ENCODE measurements at places on chromosomes 11 and 22. TPM values are rescaled to one million over a fixed set of nuclear protein-coding genes. Genes with fewer than 3 reads are reported as not detected.

CLMP gene
- total RNA-seq: 51.6 TPM

- no peak for DNase-seq
- no peaks in the 10 kb centered on the region for H3K27me3 ChIP-seq
- H3K4me1 ChIP-seq: no peaks in the 10 kb centered on the region
- H3K27ac ChIP-seq: no peak overlapping the region
These were observed 25.1 kb downstream of the FBXO7 start for GRCh38 chr22:32499666-32500065.

OR6A2 gene
- total RNA-seq: not detected

DNA sequence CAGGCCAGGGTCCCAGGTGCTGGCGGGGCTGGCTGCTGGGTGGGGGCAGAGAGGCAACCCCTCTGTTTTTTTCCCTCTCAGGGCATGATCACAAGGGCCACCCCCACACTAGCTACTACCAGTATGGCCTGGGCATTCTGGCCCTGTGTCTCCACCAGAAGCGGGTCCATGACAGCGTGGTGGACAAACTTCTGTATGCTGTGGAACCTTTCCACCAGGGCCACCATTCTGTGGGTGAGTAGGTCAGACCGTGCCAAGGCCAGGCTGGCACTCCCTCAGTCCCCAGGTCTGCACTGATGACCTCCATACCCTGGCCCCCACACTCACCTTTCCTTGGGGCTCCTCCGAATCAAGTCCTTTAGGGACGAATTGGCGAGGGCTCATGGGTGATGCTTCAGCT lies 7.3 kb downstream of the TCN2 start:
- no peaks in the 10 kb centered on the region for H3K36me3 ChIP-seq

HOATZ gene
- 2.7 TPM for total RNA-seq

DNA sequence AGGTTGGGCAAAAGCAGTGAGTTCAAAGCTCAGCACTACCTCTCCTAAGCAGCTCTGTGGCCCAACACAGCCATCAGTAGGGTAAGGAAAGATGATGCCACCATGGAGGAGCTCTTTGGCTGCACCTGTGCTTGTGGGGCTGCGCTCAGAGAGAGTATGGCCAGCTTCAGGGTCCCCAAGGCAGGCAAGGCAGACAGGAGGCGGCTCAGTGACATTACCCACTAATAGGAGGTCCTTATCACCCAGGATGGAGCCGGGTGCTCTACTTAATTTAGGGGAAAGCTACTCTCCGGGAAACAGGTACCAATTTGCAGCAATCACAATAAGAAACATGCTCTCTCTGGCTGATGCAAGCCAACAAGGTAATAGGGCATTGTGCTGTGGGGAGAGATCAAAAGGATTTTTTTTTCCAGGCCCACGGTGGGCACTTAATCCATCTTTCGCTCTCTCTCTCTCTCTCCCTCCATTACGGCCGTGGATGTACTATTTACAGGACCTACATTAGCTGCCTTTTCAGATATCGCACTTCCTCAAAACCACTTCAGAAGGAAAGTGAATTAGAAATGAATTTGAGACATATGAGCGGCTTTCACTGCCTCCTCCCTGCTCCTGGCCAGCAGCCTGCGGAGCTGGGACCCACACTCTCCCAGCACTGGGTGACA lies 446.3 kb downstream of the SOX6 start:
- no peaks in the 10 kb centered on the region for H3K36me3 ChIP-seq
- no peaks in the 10 kb centered on the region for H3K4me1 ChIP-seq
- no peak for DNase-seq
- no peaks in the 10 kb centered on the region for H3K27me3 ChIP-seq

GRCh38 chr22:42635531-42635930 lies 4.9 kb downstream of the ATP5MGL start:
- H3K4me1 ChIP-seq: no peaks in the 10 kb centered on the region
- H3K36me3 ChIP-seq: no peaks in the 10 kb centered on the region
- no peaks in the 10 kb centered on the region for H3K27me3 ChIP-seq
- H3K4me3 ChIP-seq: no peak overlapping the region
- peak overlapping the region; percentile 60 for H3K27ac ChIP-seq

CCDC116 gene
- total RNA-seq: 1.5 TPM

DNA sequence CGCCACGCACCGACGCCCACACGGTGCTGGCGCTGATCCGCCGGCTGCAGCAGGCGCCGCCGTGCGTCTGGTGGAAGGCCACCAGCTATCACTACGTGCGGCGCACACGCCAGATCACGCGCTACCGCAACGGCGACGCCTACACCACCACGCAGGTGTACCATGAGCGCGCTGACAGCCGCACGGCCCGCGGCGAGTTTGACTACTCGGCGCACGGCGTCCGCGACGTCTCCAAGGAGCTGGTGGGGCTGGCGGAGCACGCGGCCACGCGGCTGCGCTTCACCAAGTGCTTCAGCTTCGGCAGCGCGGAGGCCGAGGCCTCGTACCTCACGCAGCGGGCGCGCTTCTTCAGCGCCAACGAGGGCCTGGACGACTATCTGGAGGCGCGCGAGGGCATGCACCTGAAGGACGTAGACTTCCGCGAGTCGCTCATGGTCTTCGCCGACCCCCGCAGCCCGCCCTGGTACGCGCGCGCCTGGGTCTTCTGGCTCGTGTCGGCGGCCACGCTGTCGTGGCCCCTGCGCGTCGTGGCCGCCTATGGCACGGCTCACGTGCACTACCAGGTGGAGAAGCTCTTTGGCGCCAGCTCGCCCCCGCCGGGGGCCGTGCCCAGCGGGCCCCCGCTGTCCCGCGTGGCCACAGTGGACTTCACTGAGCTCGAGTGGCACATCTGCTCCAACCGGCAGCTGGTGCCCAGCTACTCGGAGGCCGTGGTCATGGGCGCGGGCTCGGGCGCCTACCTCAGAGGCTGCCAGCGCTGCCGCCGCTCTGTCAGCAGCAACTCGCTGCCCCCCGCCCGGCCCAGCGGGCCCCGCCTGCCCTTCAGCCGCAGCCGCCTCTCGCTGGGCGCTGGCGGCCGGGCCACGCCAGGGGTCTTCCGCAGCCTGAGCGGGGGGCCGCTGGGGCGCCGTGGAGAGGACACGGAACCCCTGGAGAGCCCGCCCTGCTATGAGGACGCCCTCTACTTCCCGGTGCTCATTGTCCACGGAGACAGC lies 3.2 kb downstream of the TMEM151A start:
- no peaks in the 10 kb centered on the region for H3K4me1 ChIP-seq
- DNase-seq: no peak
- no peaks in the 10 kb centered on the region for H3K36me3 ChIP-seq
- H3K4me3 ChIP-seq: no peak overlapping the region
- H3K27ac ChIP-seq: no peak overlapping the region
- peaks cover 7% of the 10 kb centered on the region for H3K27me3 ChIP-seq

MUC6 gene
- total RNA-seq: 3.5 TPM

DNA sequence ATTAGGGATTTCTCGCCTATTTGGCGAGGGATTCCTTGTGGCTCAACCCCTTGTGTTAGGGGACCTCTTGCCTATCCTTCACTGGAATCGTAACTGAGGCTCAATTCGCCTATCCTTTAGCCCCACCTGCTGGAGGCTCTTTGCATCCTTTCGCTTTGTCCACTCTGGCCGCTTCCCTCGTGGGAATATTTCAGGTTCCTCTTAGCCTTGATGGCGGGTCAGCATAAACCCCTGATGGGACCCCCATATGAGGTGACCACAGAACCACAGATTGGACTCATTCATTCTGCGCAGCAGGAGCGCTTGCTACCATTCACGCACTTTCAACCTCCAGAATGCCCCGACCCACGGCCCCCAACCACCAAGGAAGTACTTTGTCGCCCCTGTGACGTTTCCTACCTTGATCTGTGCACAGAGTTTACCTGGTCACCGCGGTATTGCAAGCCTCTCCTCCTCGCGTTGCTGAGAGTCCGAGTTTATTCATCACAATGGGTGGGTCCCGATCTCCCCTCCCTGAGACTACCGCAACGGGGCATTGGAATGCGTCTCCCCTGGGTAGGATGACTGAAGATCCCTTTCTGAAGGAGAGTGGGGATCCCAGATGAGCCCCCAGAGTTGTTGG lies at the start of gene OR52N2:
Gene OR52N2, plus strand, starts transcription at position 425 of the 622 bp plus-strand sequence. CDS start 11,412 bp downstream, outside the sequence.
- H3K27ac ChIP-seq: no peak within 1 kb of the TSS
- H3K36me3 ChIP-seq: no peaks in the 10 kb centered on the region
- H3K4me3 ChIP-seq: peak within 1 kb of the TSS; percentile 19
- peak; percentile 68 for DNase-seq
- H3K4me1 ChIP-seq: no peaks in the 10 kb centered on the region

DNA sequence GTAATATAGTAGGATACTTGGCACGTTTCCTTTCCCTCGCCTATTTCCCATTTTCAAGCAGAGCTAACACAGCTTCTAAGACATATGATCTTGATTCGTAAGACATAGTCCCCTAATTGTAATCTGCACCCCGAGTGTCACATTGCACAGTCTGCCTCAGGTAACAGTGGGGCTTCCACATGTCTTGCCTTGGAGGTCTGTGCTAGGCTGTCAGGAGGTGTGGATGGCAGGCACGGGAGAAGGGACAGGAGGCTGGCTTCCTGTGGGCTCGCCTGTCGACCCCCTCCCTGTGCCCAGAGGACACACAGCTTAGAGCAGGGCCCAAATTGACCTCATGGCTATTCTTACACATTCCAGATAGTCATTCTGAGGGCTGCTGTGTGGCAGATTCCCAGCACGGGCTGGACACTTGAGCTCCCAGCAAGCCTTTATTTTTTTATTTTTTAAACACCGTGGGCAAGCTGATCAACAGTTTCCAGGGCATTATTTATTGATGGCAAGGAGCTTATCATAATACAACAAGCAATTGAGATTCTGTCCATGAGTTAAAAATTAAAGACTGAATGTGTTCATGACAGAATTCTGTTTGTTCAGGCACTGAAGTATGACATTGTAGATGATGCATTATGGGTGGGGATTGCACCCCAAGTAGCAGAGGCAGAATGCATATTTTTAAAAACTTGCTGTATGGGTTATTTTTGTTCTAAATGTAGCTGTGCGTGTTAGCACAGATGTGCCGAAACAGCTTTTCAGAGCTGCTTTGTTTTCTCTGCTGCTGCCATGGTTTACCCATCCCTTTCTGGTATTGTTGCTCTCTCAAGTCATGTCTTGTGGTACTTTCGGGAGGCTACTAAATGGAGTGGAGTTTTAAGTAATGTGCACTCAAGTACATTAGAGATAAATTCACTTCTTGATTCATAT lies 113.0 kb downstream of the ATXN10 start:
- no peaks in the 10 kb centered on the region for H3K4me1 ChIP-seq
- H3K27ac ChIP-seq: no peak overlapping the region
- H3K4me3 ChIP-seq: no peak overlapping the region
- DNase-seq: no peak
- H3K27me3 ChIP-seq: no peaks in the 10 kb centered on the region

BMAL1 gene
- total RNA-seq: 15.8 TPM

- H3K4me3 ChIP-seq: no peak overlapping the region
- H3K36me3 ChIP-seq: no peaks in the 10 kb centered on the region
- DNase-seq: no peak
- no peaks in the 10 kb centered on the region for H3K4me1 ChIP-seq
These were observed 93.5 kb downstream of the CELSR1 start for GRCh38 chr22:46443850-46444389.

DNA sequence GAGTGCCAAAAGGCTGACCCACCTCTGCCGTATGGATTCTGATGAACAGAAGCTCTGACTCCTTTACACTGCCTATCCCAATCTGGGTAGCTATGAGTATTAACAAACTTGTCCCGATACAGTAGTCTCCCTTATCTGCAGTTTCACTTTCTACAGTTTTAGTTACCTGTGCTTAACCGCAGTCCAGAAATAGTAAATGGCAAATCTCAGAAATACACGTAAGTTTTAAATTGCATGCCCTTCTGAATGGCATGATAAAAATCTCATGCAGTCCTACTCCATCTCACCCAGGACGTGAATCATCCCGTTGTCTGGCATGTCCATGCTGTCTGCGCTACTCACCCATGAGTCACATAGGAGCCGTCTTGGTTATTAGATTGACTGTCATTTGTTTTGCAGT lies 68.8 kb downstream of the SNX19 start:
- no peaks in the 10 kb centered on the region for H3K4me1 ChIP-seq
- no peak overlapping the region for H3K4me3 ChIP-seq
- H3K27me3 ChIP-seq: no peaks in the 10 kb centered on the region
- no peak overlapping the region for H3K27ac ChIP-seq
- DNase-seq: no peak

- no peaks in the 10 kb centered on the region for H3K27me3 ChIP-seq
- no peak for DNase-seq
- H3K4me1 ChIP-seq: peaks cover 6% of the 10 kb centered on the region
- peak overlapping the region; percentile 10 for H3K27ac ChIP-seq
- no peaks in the 10 kb centered on the region for H3K36me3 ChIP-seq
- no peak overlapping the region for H3K4me3 ChIP-seq
These were observed 3.4 kb downstream of the PLAAT3 start for GRCh38 chr11:63610604-63611394.

GRCh38 chr11:72146625-72147024 lies 11.1 kb downstream of the FOLR3 start:
- no peaks in the 10 kb centered on the region for H3K27me3 ChIP-seq
- H3K27ac ChIP-seq: no peak overlapping the region
- H3K4me1 ChIP-seq: no peaks in the 10 kb centered on the region
- DNase-seq: no peak
- no peak overlapping the region for H3K4me3 ChIP-seq
- H3K36me3 ChIP-seq: no peaks in the 10 kb centered on the region

GRCh38 chr11:46504817-46505613 lies 88.8 kb downstream of the AMBRA1 start:
- no peak overlapping the region for H3K27ac ChIP-seq
- H3K4me1 ChIP-seq: no peaks in the 10 kb centered on the region
- no peaks in the 10 kb centered on the region for H3K27me3 ChIP-seq
- H3K36me3 ChIP-seq: no peaks in the 10 kb centered on the region
- no peak overlapping the region for H3K4me3 ChIP-seq

- H3K4me1 ChIP-seq: no peaks in the 10 kb centered on the region
- DNase-seq: no peak
- no peak overlapping the region for H3K4me3 ChIP-seq
- H3K27me3 ChIP-seq: no peaks in the 10 kb centered on the region
These were observed 82.0 kb downstream of the SLC1A2 start for GRCh38 chr11:35337136-35337913.

NEFH gene
- total RNA-seq: 0.46 TPM

PRDX5 gene
- 97.1 TPM for total RNA-seq

- H3K4me1 ChIP-seq: no peaks in the 10 kb centered on the region
- H3K36me3 ChIP-seq: no peaks in the 10 kb centered on the region
- H3K4me3 ChIP-seq: no peak overlapping the region
- no peaks in the 10 kb centered on the region for H3K27me3 ChIP-seq
- no peak for DNase-seq
- H3K27ac ChIP-seq: no peak overlapping the region
These were observed 31.8 kb downstream of the FAM118A start for GRCh38 chr22:45341498-45341897.

GGTLC3 gene
- not detected for total RNA-seq

DNA sequence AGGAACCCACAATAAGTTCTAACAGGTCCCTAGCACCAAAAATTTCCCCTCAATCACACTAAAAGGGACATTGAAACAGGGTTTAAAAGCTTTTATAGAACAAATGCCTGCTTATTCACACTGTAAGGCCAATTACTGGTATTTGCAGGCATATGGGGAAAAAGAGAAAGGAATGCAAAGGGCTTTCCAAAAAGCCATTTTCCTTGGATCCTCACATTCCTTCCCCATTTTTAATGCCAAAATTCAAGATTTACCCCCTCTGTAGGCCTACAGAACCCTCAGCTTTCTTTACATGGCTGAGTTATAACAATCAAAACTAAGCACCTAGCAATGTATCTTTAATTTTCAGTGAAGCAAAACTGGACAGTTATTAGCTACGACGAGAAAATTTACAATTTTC lies 102.0 kb downstream of the SBF2 start:
- H3K36me3 ChIP-seq: no peaks in the 10 kb centered on the region
- no peak overlapping the region for H3K4me3 ChIP-seq
- no peak for DNase-seq
- H3K27me3 ChIP-seq: no peaks in the 10 kb centered on the region
- H3K27ac ChIP-seq: no peak overlapping the region

C11orf68 gene
- total RNA-seq: 53.0 TPM

GRCh38 chr11:75047191-75047590 lies 49.5 kb downstream of the OR2AT4 start:
- no peak overlapping the region for H3K4me3 ChIP-seq
- no peak overlapping the region for H3K27ac ChIP-seq
- DNase-seq: no peak
- H3K36me3 ChIP-seq: no peaks in the 10 kb centered on the region

PGGHG gene
- 7.9 TPM for total RNA-seq

Measured in uterus (tissue), 4 donors.